Aorta (tissue), 5 donors: ENCODE measurements at places on chromosomes 16 and 17. TPM values are rescaled to one million over a fixed set of nuclear protein-coding genes. Genes with fewer than 3 reads are reported as not detected.

MPV17L gene
- total RNA-seq, result 2.4 TPM

SLC13A5 gene
- total RNA-seq, result 0.10 TPM

DNASE1L2 gene
- total RNA-seq, result 0.39 TPM

CDH16 gene
- total RNA-seq, result not detected

KRT36 gene
- not detected for total RNA-seq

PLCG2 gene
- 48.4 TPM for total RNA-seq

AARSD1 gene
- total RNA-seq, result 39.0 TPM

NOL3 gene
- 24.4 TPM for total RNA-seq

DNA sequence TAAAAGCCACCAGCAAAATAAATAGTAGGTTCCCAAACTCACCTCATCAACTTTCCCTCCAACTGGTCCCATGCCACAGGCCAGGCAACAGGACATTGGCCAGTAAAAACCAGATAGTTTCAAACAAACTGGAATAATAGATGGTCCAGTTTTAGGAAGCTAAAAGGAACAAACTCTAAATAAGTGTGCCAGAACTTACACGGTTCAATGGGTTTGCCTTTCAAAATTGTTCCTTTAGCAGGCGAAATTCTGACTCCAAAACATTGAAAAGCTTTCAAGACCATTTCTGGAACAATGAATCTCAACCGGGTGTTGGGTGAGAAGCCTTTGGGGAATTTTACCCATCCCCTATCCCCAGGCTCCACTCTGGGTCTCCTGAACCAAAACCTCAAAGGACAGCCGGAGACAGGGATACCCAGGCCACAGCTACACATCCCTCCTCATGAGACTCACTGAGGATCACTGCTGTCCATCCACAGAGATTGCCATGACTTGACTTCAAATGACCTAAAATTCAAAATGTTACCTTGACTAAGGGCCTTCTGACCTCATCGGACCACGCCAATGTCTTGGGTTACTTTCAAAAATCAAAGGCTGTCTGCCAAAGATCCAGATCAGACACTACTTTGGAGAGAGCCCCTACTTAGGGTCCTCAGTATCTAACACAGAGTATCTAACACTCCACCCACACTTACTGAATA lies 13.0 kb downstream of the AXIN2 start:
- no peak overlapping the region for H3K4me3 ChIP-seq
- H3K27ac ChIP-seq, result no peak overlapping the region
- H3K4me1 ChIP-seq, result no peaks in the 10 kb centered on the region
- no peaks in the 10 kb centered on the region for H3K36me3 ChIP-seq
- no peaks in the 10 kb centered on the region for H3K27me3 ChIP-seq

GRCh38 chr17:68432086-68432864 lies 25.0 kb downstream of the WIPI1 start:
- H3K27ac ChIP-seq, result no peak overlapping the region
- no peak overlapping the region for H3K4me3 ChIP-seq
- no peak for DNase-seq

GRCh38 chr17:68851890-68852289 lies 103.3 kb downstream of the ABCA8 start:
- no peak for DNase-seq
- no peak overlapping the region for H3K27ac ChIP-seq
- no peaks in the 10 kb centered on the region for H3K27me3 ChIP-seq
- H3K36me3 ChIP-seq, result no peaks in the 10 kb centered on the region

- no peaks in the 10 kb centered on the region for H3K36me3 ChIP-seq
- no peak overlapping the region for H3K4me3 ChIP-seq
- peak; percentile 38 for DNase-seq
- H3K27me3 ChIP-seq, result no peaks in the 10 kb centered on the region
These were observed 182.3 kb upstream of the GSE1 start for GRCh38 chr16:85430523-85431421.

GRCh38 chr16:57648581-57649442 lies 19.3 kb upstream of the ADGRG3 start:
- H3K4me3 ChIP-seq, result no peak overlapping the region
- DNase-seq, result peak; percentile 75
- H3K4me1 ChIP-seq, result no peaks in the 10 kb centered on the region
- no peak overlapping the region for H3K27ac ChIP-seq
- H3K27me3 ChIP-seq, result no peaks in the 10 kb centered on the region
- no peaks in the 10 kb centered on the region for H3K36me3 ChIP-seq

- DNase-seq, result peak; percentile 52
- no peak overlapping the region for H3K4me3 ChIP-seq
- H3K27me3 ChIP-seq, result no peaks in the 10 kb centered on the region
- peak overlapping the region; percentile 14 for H3K27ac ChIP-seq
- H3K4me1 ChIP-seq, result no peaks in the 10 kb centered on the region
These were observed 4.4 kb downstream of the KDM6B start for GRCh38 chr17:7838090-7839075.

- no peaks in the 10 kb centered on the region for H3K27me3 ChIP-seq
- no peak for DNase-seq
- H3K27ac ChIP-seq, result no peak overlapping the region
- no peaks in the 10 kb centered on the region for H3K4me1 ChIP-seq
- no peaks in the 10 kb centered on the region for H3K36me3 ChIP-seq
- H3K4me3 ChIP-seq, result no peak overlapping the region
These were observed 2.5 kb downstream of the BHLHA9 start for GRCh38 chr17:1272701-1273100.

GRCh38 chr16:24041834-24042631 lies 206.2 kb downstream of the PRKCB start:
- peak; percentile 59 for DNase-seq
- H3K4me3 ChIP-seq, result no peak overlapping the region
- H3K4me1 ChIP-seq, result no peaks in the 10 kb centered on the region
- H3K27ac ChIP-seq, result no peak overlapping the region
- H3K36me3 ChIP-seq, result no peaks in the 10 kb centered on the region

DNA sequence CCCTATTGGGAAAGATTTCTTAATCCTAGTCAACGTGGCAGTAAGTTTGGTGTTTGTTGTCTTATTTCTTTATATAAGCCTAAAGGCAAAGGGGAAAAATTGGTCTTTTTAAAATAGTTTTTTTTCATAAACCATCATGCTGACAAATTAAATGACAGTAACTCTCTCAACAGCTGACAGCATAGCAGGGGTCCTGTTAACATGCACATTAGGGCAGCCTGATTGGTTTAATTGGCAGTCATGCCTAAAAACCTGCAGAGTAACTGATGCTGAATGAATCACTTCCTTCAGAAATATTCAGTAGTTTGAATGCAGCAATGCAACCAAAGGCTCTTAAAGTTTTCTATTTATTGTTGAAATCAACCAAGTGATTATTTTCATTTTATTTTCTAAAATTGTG lies 85.4 kb downstream of the ITFG1 start:
- H3K4me1 ChIP-seq, result no peaks in the 10 kb centered on the region
- no peaks in the 10 kb centered on the region for H3K36me3 ChIP-seq
- no peaks in the 10 kb centered on the region for H3K27me3 ChIP-seq
- no peak overlapping the region for H3K27ac ChIP-seq

GRCh38 chr17:80132906-80133625 lies 13.9 kb downstream of the EIF4A3 start:
- H3K36me3 ChIP-seq, result peaks cover 7% of the 10 kb centered on the region
- no peak overlapping the region for H3K27ac ChIP-seq
- H3K4me1 ChIP-seq, result no peaks in the 10 kb centered on the region
- no peaks in the 10 kb centered on the region for H3K27me3 ChIP-seq

- H3K27ac ChIP-seq, result no peak overlapping the region
- no peak overlapping the region for H3K4me3 ChIP-seq
- no peak for DNase-seq
- H3K36me3 ChIP-seq, result no peaks in the 10 kb centered on the region
- peaks cover 3% of the 10 kb centered on the region for H3K27me3 ChIP-seq
These were observed 9.3 kb downstream of the HS3ST3A1 start for GRCh38 chr17:13592427-13592826.

DNA sequence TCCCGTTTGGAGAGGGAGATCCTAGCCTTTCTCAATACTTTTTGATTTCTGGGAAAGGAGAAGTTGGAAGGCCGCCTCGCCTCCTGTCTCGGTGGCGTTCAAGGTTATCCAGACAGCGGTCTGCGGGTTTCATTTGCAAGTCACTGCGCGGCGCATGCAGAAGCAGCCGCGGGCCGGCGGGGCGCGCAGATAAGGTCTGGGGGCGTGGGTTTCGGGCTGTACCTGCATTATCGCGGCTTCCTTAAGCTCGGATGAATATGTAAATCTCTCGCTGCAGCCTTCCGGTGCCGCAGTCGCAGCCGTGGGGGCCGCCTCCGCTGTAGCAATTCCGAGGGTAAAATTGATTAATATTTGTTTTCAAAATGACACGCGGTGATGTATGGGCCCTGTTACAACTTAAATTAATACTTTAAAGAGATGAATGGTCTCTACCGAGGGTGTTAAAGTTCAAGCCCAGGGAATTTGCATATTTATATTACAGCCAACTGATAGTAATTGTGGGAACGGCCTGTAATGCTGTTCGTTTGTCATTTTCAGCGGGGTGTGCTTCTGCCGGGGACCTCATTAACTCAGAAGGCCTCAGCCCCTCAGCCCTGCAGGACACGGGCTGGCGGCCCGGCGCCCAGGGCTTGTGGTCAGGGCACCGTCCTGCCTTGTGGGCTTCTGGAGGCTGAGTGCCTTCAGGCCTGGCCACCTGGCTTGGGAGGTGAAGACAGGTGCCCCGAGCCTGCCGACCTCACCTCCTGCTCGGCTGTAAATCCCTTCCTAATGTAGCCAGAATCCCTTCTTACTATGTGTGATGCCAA lies 99.4 kb downstream of the CYLD start:
- no peak for DNase-seq
- no peaks in the 10 kb centered on the region for H3K4me1 ChIP-seq
- H3K27ac ChIP-seq, result no peak overlapping the region
- no peaks in the 10 kb centered on the region for H3K36me3 ChIP-seq

DNA sequence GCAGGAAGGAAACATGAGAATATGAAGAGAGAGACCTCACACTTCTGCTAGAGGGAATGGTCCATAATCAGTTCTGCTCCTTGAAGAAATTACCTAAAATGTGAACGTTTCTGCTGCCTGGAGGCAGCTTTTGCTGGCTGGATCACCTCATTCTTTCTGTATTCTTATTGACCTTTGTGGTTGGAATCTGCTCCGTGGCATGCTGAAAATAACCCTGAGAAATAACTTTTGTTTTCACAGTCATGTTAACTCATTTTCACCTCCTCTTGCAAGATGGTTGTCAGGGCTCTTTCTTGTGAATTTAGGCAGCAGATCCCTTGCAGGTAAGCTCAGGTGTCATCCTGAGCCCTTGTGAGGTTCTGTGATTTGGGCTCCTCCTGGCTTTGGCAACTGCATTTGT lies 70.2 kb downstream of the IRF8 start:
- no peak for DNase-seq
- no peaks in the 10 kb centered on the region for H3K27me3 ChIP-seq
- no peaks in the 10 kb centered on the region for H3K4me1 ChIP-seq
- H3K36me3 ChIP-seq, result no peaks in the 10 kb centered on the region

DNA sequence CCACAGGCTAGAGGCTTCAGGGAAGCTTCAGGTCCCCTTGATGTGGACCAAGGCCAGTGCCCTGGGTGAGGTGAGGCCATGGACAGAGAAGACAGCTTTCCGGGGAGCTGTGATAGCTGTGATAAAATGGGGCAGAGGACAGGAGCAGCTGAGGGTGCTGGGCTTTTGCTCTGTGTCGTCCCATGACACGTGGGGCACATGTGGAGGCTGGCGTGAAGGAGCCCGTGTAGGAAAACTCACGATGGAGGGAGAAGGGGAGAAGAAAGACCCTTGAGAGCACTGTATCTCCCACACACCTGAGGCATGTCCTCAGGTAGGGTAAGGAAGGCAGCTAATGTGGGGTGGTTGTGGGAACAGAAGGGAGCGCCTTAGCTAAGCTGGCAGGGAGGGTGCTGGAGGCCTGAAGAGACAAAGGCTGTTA lies 21.3 kb downstream of the B9D1 start:
- DNase-seq, result peak; percentile 73
- no peaks in the 10 kb centered on the region for H3K36me3 ChIP-seq
- H3K27ac ChIP-seq, result no peak overlapping the region
- H3K27me3 ChIP-seq, result no peaks in the 10 kb centered on the region

GRCh38 chr16:8739989-8740704 lies 57.3 kb downstream of the TMEM186 start:
- DNase-seq, result no peak
- no peak overlapping the region for H3K4me3 ChIP-seq
- no peaks in the 10 kb centered on the region for H3K27me3 ChIP-seq
- no peak overlapping the region for H3K27ac ChIP-seq
- H3K36me3 ChIP-seq, result no peaks in the 10 kb centered on the region

DNA sequence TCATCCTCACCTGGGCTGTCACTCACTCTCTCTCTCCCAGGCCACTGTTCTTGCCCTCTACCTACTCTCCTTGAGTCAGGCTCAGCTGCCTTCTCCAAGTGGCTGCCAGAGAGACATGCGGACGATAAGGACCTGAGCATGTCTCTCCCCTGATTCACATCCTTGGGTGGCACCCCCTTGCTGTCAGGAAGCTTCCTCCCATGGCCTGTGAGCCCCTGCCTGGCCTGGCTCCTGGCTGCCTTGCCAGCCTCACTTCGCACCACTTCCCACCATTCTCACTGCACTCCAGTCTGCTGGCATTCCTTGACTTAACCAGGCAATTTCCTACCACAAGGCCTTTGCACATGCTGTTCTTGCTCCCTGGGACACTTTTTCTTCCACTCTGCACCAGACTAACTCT lies 2.7 kb upstream of the ALDH3A1 start:
- H3K36me3 ChIP-seq, result no peaks in the 10 kb centered on the region
- H3K4me3 ChIP-seq, result no peak overlapping the region
- H3K4me1 ChIP-seq, result no peaks in the 10 kb centered on the region
- DNase-seq, result peak; percentile 27
- H3K27ac ChIP-seq, result no peak overlapping the region

DNA sequence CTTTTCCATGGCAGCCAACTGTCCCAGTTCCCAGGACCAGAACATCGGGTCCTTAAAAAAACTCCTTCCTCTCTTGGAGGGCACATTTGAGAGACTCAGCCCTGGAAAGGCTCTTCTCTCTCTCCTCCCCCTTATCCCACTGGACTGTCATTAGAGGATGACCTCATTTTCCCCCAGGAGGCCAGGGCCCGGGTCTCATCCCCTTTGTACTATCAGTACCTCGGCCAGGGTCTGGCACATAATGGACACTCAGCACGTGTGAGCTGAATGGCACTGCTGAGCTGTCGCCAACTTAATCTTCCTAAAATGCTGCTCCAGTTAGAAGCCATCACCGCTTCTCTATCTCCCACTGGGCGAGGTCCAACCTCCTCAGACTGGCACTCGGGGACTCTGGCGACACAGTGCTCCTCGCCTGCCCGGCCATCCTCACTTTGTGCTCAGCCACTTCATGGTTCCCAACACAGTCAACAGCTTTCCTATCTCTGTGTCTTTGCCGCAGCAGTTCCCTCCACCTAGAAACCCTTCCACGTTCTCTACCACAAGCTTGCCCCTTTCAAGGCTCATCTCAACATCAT lies 3.6 kb upstream of the RHBDL3 start:
- H3K36me3 ChIP-seq, result no peaks in the 10 kb centered on the region
- H3K4me3 ChIP-seq, result no peak overlapping the region
- H3K27me3 ChIP-seq, result no peaks in the 10 kb centered on the region

- no peaks in the 10 kb centered on the region for H3K36me3 ChIP-seq
- H3K27ac ChIP-seq, result no peak overlapping the region
- no peaks in the 10 kb centered on the region for H3K4me1 ChIP-seq
- H3K27me3 ChIP-seq, result no peaks in the 10 kb centered on the region
These were observed 83.3 kb downstream of the ABHD15 start for GRCh38 chr17:29483503-29483902.
